Colonic mucosa (tissue), 4 donors: ENCODE measurements at places on chromosomes 11 and 22. TPM values are rescaled to one million over a fixed set of nuclear protein-coding genes. Genes with fewer than 3 reads are reported as not detected.

FXYD2 gene
- 0.98 TPM for total RNA-seq

ACAD8 gene
- total RNA-seq, result 27.5 TPM

SLC22A25 gene
- total RNA-seq, result not detected

DNA sequence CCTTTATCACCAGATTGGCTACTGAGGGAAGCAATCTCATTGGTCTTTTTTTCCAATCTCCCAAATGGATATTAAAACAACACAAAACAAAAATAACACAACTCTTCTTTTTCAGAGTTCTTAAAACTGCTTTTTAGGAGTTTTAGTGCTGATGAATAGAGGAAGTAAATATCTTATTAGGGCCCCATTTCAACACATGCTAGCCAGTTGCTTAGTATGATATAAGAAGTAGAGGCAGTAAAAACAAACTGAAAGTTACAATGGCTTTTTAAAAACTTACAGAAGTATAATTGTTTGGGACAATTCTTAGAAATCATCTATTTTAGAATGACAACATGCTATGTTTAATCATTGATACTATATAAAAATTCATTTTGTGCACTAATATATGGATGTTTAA lies 3.4 kb downstream of the C11orf71 start:
- no peaks in the 10 kb centered on the region for H3K27me3 ChIP-seq
- no peak overlapping the region for H3K27ac ChIP-seq
- peaks cover 14% of the 10 kb centered on the region for H3K4me1 ChIP-seq
- no peak overlapping the region for H3K4me3 ChIP-seq
- peaks cover 4% of the 10 kb centered on the region for H3K36me3 ChIP-seq

DNA sequence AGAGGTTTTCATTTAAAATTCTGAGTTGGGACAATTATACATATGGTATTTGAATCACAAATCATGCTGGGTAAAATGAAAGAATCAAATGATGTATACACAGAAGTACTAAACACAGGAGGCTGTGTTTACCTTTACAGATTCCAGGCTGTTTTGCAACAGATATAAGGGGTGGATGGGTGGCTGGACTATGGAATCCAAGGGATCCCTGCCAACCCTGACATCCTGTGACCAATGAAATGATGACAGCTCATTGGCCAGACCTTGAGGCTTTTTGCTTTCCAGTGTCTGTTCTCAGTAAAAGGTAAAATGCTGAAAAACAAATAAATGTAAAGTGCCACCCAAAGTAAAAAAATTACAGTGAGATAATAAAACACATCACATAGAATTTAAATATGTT lies 3.3 kb upstream of the DDI1 start:
- no peaks in the 10 kb centered on the region for H3K36me3 ChIP-seq
- no peaks in the 10 kb centered on the region for H3K27me3 ChIP-seq
- H3K4me3 ChIP-seq, result no peak overlapping the region
- no peak overlapping the region for H3K27ac ChIP-seq
- DNase-seq, result no peak

GRCh38 chr11:76075716-76076115 lies 130.6 kb downstream of the WNT11 start:
- DNase-seq, result no peak
- H3K4me1 ChIP-seq, result peaks cover 4% of the 10 kb centered on the region
- no peaks in the 10 kb centered on the region for H3K27me3 ChIP-seq
- H3K4me3 ChIP-seq, result no peak overlapping the region
- no peaks in the 10 kb centered on the region for H3K36me3 ChIP-seq
- no peak overlapping the region for H3K27ac ChIP-seq

DNA sequence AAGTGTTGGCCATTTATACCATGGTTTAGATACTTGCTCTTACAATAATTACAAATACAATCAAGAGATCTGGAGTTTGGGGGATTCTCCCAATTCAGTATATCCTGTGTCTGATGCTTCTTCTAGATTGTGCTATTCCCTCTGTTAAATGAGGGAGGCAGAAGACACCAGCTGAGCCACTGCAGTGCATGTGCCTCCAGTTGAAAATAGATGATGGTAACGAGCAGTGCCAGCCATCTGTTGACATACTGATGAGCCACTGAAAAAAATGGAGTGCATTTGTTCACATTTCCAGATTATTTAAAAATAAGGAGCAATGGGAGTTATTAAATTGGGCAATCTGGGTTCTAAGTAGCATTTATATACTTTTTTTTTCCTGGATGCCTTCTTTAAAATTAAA lies 1428.0 kb upstream of the TENM4 start:
- no peaks in the 10 kb centered on the region for H3K27me3 ChIP-seq
- no peak for DNase-seq
- H3K27ac ChIP-seq, result no peak overlapping the region
- no peaks in the 10 kb centered on the region for H3K36me3 ChIP-seq
- no peaks in the 10 kb centered on the region for H3K4me1 ChIP-seq

GRCh38 chr11:112524798-112525197 lies 264.1 kb upstream of the PLET1 start:
- H3K27ac ChIP-seq, result peak overlapping the region; percentile 36
- no peaks in the 10 kb centered on the region for H3K27me3 ChIP-seq
- no peak overlapping the region for H3K4me3 ChIP-seq
- no peak for DNase-seq

DNA sequence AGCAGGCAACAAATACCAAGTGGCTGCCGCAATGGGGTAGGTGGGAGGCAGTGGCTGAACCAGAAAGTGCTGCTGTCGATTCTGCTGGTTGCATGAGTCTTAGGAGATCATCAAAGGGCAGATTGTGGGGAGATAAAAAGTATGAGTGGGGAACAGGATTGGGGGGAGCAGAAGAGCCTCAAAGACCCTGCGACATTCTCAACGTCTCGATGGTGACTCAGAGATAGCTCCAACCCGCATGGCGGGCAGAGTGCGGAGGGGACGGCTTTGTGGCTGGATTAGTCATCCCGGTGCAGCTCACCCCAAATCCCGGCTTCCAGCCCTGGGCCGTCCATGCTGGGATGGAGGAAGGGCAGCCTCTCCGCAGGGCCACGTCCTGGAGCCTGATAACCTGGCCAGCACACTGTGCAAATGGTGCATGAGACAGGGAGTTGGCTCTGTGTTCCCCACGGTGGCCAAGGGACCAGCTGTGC lies 11.6 kb upstream of the RTN4R start:
- H3K27me3 ChIP-seq, result no peaks in the 10 kb centered on the region

GRCh38 chr11:46277622-46278386 lies at the start of gene CREB3L1:
CREB3L1 (plus strand) TSS chr11:46277662; CDS start chr11:46278112, 450 bp downstream.
- peak; percentile 90 for DNase-seq
- peaks cover 13% of the 10 kb centered on the region for H3K4me1 ChIP-seq
- no peaks in the 10 kb centered on the region for H3K36me3 ChIP-seq
- H3K27ac ChIP-seq, result peak within 1 kb of the TSS; percentile 92
- peak within 1 kb of the TSS; percentile 72 for H3K4me3 ChIP-seq

DNA sequence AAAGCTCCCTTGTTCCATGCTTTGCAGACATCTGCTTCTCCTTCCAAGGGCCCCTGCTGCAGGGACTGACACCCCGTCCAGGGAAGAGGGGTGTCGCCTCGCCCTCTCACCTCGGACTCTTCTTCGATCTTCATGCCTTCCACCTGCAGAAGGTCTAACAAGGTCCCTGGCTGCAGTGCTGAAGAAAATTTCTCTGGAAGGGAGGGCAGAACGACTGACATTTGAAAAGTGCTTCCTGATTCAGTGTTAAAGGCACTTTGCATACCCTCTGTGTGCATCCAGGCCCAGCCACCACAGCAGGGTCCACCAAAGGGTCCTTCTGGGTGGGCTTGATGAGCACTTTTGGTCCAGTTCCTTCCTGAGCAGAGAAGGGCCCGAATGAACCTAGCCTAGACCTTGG lies 28.1 kb downstream of the VPS37C start:
- no peaks in the 10 kb centered on the region for H3K36me3 ChIP-seq
- no peak for DNase-seq
- H3K4me1 ChIP-seq, result peaks cover 7% of the 10 kb centered on the region
- no peaks in the 10 kb centered on the region for H3K27me3 ChIP-seq

DNA sequence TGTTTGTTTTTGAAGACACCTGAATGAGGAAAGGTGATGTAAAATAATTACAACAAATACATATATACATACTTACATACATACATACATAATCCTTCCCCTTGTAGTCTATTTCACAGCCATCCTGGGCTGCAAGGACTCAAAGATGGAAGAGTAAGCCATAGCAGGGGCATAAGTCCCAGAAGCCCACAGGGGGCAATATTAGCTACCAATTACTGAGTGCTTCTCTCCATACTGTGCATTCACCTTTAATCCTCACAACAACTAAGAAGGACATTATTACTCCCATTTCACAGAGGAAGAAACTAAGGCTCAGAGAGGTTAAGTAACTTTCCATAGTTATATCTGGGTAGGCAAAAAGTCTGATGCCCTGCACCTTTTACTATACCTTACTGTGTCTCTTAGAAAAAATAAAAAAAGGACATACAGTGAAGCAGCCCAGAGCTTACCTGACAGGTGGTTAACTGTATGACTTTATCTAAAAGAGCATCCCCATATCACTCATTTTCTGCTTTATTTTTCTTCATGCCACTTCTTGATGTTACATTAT lies 2.7 kb downstream of the SERGEF start:
- no peaks in the 10 kb centered on the region for H3K36me3 ChIP-seq
- no peak overlapping the region for H3K27ac ChIP-seq
- DNase-seq, result no peak
- H3K4me3 ChIP-seq, result no peak overlapping the region

DNA sequence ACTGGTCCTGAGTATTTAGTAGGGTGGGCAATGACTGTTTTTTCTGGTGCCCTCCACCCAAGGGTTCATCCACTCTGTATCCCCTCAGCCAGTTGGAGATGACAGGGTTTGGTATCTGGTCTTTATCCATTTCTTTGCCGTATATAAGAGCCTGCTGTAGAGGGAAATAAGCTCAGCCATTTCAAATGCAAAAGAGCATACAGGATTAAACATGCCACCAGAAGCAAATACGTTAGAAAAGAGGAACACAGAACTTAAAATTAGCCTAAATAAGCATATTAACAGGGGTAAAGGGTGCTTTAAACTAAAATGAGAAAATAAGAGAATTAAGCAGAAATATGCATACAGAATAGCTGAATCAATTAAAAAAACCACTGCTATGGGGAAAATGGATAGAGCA lies 27.8 kb upstream of the TOP3B start:
- no peak overlapping the region for H3K27ac ChIP-seq
- no peak for DNase-seq
- no peak overlapping the region for H3K4me3 ChIP-seq
- no peaks in the 10 kb centered on the region for H3K36me3 ChIP-seq

GRCh38 chr11:130710497-130711012 lies 205.7 kb downstream of the SNX19 start:
- H3K4me1 ChIP-seq, result no peaks in the 10 kb centered on the region
- no peak for DNase-seq
- H3K27me3 ChIP-seq, result no peaks in the 10 kb centered on the region
- no peaks in the 10 kb centered on the region for H3K36me3 ChIP-seq
- no peak overlapping the region for H3K27ac ChIP-seq

DNA sequence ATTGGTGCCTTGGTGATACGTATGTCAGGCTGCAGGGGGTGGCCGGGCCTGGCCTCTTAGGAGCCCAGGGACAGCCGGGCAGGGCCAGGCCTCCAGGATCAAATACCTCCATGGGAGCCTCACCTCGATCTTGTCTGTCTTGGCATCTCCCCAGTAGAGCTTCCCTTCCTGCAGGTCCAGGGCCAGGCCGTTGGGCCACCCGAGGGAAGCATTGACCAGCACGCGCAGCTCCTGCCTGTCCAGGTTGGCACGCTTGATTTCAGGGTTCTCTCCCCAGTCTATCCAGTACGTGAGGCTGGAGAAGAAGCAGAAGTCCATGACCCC lies 137.7 kb downstream of the CRYBB2 start:
- DNase-seq, result no peak
- H3K27ac ChIP-seq, result no peak overlapping the region
- no peaks in the 10 kb centered on the region for H3K27me3 ChIP-seq

DNA sequence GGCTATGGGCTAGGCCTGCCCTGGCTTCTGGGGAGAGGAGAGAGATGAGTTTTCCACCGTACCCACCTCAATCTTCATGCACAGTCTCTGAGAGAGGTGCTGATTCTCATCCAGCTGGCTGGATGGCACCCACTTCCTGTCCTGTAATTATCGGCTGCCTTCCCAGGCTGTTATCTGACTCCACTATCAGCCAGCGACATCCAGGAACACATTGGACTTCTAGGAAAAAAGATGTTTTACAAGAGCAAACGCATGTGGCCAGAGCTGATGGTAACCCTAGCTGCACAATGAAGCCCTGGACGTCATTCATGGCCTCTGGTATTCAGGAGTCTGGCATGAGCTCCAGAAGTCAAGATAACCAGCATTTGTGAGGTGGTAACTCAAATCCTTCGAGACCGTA lies 137.4 kb downstream of the EHF start:
- no peaks in the 10 kb centered on the region for H3K4me1 ChIP-seq
- no peak overlapping the region for H3K27ac ChIP-seq
- no peak for DNase-seq
- no peaks in the 10 kb centered on the region for H3K36me3 ChIP-seq
- no peaks in the 10 kb centered on the region for H3K27me3 ChIP-seq

DNA sequence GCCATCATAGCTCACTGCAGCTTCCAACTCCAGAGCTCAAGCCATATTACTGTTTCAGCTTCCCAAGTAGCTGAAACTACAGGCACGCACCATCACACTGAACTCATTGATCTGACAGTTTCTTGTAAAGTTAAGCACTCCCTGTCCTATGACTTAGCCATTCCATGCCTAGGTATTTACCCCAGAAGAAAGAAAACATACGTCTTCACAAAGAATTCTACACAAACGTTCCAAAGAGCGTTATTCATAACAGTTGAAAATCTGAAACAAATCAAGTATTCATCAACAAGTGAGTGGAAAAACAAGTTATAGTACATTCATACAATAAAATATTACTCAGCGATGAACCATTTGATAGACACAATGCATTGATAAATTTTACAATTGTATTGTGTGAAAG lies 7.8 kb upstream of the NLRP10 start:
- no peak for DNase-seq
- no peaks in the 10 kb centered on the region for H3K4me1 ChIP-seq
- H3K4me3 ChIP-seq, result no peak overlapping the region
- H3K27ac ChIP-seq, result no peak overlapping the region

- H3K27me3 ChIP-seq, result no peaks in the 10 kb centered on the region
- H3K4me3 ChIP-seq, result no peak overlapping the region
- H3K36me3 ChIP-seq, result no peaks in the 10 kb centered on the region
- H3K27ac ChIP-seq, result no peak overlapping the region
- DNase-seq, result no peak
- no peaks in the 10 kb centered on the region for H3K4me1 ChIP-seq
Observed at GRCh38 chr11:34215806-34216453, 110.5 kb downstream of the NAT10 start.
